Gastrocnemius medialis (tissue), 4 donors: ENCODE measurements at places on chromosomes 5 and 9. TPM values are rescaled to one million over a fixed set of nuclear protein-coding genes. Genes with fewer than 3 reads are reported as not detected.

DNA sequence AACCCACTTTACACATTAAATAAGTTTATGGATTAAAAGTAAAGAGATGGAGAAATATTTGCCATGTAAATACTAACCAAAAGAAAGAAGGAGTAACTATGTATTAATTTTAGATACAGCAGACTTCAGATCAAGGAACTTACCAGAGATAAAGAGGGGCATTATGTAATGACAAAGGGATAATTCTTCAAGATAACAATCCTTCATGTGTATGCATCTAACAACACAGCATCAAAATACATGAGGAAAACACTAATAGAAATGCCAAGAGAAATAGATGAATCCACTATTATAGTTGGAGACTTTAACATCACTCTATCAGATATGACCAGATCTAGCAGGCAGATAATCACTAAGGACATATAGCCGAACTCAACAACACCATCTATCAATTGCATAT is 149.8 kb upstream of the ANKRD55 start:
- DNase-seq: no peak

DNA sequence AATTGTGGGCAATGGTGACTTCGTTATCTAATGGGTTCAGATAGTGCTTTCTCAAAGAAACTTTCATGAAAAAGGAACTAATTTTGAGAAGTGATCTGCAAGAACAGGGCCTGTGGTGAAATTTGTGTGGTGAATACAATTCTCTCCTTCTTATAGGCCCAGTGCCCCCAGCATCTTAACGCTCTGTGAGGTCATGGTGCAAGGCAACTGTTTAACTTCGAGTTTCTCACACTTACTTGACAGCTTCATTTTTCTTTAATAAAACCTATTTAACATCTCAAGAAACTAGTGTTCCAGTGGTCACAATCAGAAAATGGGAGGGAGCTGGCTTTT is 69.2 kb downstream of the FAM114A2 start:
- DNase-seq: no peak

GRCh38 chr9:80550181-80550580 is 978.4 kb downstream of the TLE4 start:
- DNase-seq: no peak

DNA sequence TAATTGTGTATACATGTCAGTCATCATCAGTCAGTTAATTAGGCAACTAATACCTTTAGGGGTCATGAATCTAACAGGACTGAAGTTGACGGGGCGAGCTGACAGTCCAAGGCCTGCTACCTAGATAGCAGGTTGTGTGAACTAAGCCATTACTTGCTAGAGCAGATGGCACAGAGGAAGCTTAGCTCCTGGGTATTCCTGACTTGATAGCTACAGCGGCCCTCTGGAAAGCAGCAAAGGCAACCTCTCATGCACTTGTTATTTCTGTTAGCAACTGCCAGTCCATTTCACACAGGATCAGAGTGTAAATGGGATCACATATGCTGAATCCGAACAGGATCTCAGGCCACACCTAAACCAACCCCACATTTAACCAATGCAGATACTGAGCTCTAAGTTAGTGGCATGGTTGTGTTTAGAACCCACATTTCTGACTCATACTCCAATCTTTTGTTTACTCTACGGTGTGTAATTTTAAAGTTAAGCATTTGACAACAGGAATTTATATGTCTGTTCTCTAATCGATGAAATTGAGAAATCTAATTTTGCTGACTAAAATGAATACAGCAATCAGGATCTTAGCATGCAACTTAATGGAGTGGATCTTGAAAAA is 521.3 kb upstream of the ZNF608 start:
- DNase-seq: no peak

DNA sequence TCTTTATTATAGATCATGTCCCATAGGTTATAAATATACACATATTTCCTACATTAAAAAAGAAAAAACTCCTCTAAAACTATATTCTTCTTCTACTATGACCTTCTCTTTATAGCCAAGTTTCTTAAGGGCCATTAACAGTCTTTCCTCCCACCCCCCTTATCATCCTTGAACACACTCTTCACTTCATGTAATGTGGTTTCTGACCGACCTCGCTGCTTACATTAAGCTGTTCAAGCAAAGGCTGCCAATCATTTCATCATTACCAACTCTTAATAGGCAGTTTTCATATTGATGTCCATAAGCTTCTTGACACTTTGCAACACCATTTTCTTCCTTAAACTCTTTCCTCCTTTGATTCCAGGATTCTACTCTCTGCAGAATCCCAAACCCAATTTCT is 283.0 kb upstream of the PCSK5 start:
- DNase-seq: no peak

- no peak for DNase-seq
These were observed 206.6 kb downstream of the ICE1 start for GRCh38 chr5:5628866-5629606.

GRCh38 chr9:33318225-33318624 is 27.9 kb downstream of the NFX1 start:
- DNase-seq: no peak

DNA sequence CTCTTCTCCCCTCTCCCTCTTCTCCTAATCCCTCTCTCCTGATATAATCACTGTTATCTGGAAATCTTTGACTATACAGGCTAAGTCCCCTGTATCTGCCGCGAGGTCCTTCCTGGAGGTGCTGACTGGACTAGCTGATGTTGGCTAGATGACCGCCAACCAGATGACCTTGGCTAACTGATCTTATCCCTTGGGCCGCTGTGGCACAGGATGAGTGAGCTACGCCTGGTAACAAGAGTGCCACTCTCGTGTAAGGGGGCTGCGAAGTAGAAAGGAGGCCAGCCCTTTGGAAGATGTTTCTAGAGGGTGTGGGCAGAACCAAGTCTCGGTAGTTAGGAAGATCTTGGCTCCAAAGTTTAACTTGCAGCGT is 345 bp upstream of the PRRC1 start:
- DNase-seq: no peak

- DNase-seq: no peak
These were observed 55.9 kb downstream of the ABCA1 start for GRCh38 chr9:104871961-104872527.

GRCh38 chr9:135080286-135081263 is 6.9 kb upstream of the OLFM1 start:
- no peak for DNase-seq

DNA sequence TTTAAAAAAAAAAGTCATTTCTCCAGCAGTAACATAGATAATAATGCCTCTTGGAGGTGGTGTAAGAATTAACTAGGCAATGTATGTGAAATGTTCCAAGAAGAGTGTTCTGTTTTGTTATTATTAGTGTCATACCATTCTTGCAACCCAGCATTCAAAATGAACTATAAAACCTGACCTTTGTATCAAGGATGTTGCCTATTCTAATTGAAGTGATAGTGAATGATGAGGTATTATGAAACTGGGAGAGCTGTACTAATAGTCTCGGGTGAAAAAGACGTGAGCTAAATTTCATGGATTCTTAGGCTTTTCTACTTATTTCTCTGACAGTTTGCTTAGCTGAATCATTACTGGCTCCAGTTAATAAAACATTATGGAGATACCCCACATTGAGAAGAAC is 224.6 kb downstream of the CD180 start:
- no peak for DNase-seq

- no peak for DNase-seq
These were observed 273.1 kb downstream of the ARHGEF28 start for GRCh38 chr5:73899055-73899454.

- DNase-seq: no peak
These were observed 12.8 kb downstream of the UGCG start for GRCh38 chr9:111909444-111909843.

- no peak for DNase-seq
These were observed 8.7 kb downstream of the GRK6 start for GRCh38 chr5:177434942-177435738.

DNA sequence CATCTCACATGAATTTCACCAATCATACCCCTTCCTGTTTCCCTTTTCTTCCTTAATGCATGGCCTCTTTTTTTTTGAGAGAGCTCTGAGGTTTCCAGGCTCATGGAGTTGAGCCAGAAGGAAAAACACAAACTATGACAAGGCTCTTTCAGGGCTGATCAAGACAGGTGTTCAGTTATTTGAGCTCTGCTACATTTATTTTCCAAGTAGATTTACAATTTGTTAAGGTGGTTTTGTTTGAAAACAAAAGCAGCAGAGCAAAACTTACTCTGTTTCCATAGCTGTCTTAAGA is 62.4 kb upstream of the IL7R start:
- DNase-seq: no peak

DNA sequence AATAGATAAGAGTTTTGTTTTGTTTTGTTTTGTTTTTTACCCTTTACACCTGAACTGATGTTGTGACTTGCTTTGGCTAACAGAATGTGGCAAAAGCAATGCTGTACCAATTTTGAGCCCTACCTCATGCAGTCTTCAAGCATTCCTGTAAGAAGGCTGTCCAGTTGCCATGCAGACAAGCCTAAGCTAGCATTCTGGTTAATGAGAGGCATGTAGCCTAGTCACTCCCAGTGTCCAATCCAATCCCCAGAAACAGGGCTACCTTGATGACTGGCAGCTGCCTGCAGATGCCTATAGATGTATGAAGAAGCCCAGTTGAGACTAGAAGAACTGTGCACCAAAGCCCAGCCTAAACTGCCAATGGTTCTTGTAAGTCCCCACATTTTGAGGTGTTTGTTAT is 9.4 kb upstream of the EFNA5 start:
- DNase-seq: no peak

- DNase-seq: no peak
These were observed 45.6 kb downstream of the AOPEP start for GRCh38 chr9:94772144-94772543.

DNA sequence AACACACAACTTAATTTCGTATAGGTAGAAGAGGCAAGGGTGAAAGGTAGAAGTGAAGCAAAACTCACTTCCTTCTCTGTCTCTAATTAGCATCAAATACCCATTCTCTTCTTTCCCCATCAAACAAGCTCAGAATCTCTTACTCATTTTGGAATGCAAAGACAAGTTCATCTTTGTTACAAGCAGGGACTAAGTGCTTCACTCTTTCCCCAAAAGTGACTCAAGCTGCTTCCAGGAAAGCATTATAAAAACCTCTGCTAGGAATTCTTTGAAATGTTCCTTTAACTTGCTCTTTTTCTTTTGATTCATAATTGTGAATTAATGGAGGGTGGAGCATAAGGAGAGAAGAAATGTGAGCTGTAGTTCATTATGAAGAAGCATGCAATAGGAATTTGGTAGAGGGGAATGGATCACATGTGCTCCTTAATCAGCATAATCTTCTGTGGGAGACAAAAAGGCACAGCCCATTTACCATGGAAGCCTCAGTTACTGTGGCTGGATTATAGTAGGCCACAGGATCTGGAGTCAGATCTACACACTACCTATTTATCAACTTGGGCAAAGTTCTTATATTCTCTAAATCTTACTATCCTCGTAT is 109.5 kb upstream of the DPYSL3 start:
- no peak for DNase-seq

DNA sequence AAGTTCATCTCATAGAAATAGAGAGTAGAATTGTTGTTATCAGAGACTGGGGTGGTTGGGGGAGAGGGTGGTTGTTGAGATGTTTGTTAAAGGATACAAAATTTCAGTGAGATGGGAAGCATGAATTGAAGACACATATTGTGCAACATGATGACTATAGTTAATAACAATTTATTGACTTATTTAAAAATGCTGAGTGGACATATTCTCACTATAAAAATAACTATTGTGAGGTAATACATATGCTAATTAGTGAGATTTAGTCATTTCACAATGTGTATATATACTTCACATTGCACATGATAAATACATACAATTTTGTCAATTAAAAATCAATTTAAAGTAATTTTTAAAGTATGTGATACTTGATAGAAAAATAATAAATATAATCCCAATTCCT is 722.5 kb upstream of the CHD1 start:
- DNase-seq: no peak

PCDHB7 gene
- 0.24 TPM for total RNA-seq

KIF24 gene
- total RNA-seq: 0.46 TPM

NR2F1 gene
- total RNA-seq: not detected

SYNPO gene
- total RNA-seq: 569 TPM

PCDHAC2 gene
- not detected for total RNA-seq

NEUROG1 gene
- total RNA-seq: not detected

TEX48 gene
- not detected for total RNA-seq

ZNF367 gene
- total RNA-seq: 0.15 TPM

AJM1 gene
- total RNA-seq: 2.1 TPM

SPINK6 gene
- total RNA-seq: not detected

CER1 gene
- not detected for total RNA-seq

PRSS3 gene
- not detected for total RNA-seq

PITX1 gene
- total RNA-seq: 9.2 TPM

CACNA1B gene
- not detected for total RNA-seq
